ENCODE measurements at places on chromosomes 13 and 19. TPM values are rescaled to one million over a fixed set of nuclear protein-coding genes. Genes with fewer than 3 reads are reported as not detected.

DNA sequence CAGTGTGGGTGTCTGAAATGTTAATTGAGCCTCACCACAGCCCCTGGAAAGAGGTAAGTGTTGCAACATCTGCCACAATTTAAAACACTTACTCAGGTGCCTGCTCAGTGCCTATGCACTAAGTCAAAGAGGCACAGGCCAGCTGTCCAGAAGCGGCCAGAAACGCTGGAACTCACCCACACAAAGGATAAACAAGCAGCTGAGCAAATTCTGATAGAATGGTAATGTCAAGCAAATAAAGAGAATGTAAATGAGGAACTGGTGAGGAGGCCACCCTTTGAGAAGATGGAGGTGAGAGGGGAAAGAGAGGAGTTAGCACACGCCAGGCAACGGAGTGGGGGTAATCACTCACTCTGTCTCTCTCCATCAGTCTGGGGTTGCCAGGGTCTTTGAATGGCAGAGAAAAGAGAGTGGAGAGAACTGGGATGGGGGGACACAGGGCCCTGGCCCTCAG is 67.7 kb upstream of the SERP2 start:
- DNase-seq, result peak; percentile 17

DNA sequence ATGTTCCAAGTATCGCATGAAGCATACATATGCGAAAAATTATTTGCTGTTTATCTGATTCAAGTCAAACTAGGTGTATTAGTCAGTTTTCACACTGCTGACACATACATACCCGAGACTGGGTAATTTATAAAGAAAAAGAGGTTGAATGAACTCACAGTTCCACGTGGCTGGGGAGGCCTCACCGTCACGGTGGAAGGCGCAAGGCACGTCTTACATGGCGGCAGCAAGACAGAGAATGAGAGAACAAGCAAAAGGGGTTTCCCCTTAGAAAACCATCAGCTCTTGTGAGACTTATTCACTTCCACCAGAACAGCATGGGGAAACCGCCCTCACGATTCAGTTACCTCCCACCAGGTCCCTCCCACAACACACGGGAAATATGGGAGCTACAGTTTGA is 13.0 kb upstream of the PROZ start:
- DNase-seq, result no peak

Gene TMEM145
- total RNA-seq, result not detected

GRCh38 chr13:37869506-37869755 is 141 bp downstream of the TRPC4 start:
- DNase-seq, result no peak

DNA sequence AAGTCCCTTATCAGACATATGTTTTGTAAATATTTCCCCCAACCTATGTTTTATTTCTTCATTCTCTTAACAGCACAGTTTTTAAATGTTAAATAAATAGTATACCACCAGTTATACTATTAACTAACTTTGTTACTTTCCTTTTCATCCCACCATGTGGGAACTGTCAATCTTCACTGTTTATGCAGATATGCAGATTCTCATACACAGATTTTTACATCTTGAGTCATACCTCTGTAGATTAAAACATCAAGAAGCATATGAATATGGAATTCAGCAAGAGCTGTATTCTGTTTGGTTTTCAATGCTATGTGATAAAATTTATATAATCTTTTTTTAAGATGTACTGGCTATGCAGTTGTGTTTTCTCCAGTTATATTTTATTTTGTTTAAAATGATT is 566.3 kb downstream of the LIG4 start:
- DNase-seq, result no peak

GRCh38 chr13:60078226-60078625 is 85.5 kb downstream of the DIAPH3 start:
- DNase-seq, result no peak

DNA sequence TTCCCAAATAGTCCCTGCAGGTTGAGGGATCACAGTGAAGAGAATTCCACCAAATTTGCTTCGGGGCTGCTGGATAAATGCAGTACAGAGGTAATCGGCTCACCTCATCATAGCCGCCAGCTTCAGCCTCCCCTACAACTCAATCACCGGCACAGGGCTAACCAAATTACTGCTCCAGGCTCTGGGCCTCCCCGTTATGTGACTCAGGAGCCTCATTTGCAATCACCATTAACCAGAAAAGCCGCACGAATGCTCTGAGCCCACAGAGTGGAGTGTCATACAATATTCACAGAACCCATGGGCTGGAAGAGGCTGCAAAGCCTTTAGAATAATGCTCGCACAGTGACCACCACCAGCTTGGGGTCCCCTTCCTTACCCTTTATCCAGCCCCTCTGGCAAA is 4.9 kb downstream of the SIAH3 start:
- DNase-seq, result no peak

Gene VPS36
- 17.9 TPM for total RNA-seq

Gene RXFP2
- total RNA-seq, result not detected

GRCh38 chr13:53238261-53238660 is 209.6 kb downstream of the OLFM4 start:
- no peak for DNase-seq

Gene GRIK5
- total RNA-seq, result not detected

- no peak for DNase-seq
Observed at GRCh38 chr13:50699874-50700663, 143.4 kb downstream of the DLEU7 start.

DNA sequence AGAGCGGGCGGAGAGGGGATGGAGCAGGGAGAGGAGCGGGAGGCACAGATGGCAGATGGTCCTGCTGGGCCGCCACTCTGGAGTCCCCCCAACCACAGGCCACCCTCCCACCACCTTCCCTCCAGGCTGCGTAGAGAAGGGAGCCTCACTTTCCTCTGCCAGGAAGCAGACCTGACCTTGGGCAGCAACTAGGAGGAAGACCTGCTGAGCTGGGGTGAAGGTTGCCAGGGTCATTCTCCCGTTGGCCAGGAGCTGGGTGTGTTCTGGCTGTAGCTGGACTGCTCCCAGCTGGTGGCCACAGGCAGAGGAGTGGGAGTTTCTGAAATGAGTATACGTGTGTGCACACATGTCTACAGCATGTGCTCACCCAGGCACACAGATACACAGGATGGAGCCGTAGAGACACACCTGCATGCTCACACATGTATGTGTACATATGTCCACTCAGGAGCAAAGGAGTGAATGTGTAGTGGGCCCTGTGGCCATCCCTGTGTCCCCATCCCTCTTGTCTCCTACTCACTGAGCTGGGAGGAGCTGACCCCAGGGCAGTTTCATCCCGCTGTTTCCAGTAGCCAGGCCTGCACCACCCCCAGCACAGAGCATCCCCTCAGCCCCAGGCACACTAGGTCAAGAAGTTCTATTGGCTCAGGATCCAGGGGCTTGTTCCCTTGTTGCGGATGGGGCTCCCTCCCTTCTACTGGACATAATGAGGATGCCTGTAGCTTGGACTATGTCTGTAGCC is 53.0 kb downstream of the CHST8 start:
- DNase-seq, result no peak

All from H4 (cell line).